ENCODE measurements at places on chromosomes 1 and 21. TPM values are rescaled to one million over a fixed set of nuclear protein-coding genes. Genes with fewer than 3 reads are reported as not detected.

GRCh38 chr1:147167365-147167764, 4.9 kb downstream of the PRKAB2 start:
- peak; percentile 94 for DNase-seq

DNA sequence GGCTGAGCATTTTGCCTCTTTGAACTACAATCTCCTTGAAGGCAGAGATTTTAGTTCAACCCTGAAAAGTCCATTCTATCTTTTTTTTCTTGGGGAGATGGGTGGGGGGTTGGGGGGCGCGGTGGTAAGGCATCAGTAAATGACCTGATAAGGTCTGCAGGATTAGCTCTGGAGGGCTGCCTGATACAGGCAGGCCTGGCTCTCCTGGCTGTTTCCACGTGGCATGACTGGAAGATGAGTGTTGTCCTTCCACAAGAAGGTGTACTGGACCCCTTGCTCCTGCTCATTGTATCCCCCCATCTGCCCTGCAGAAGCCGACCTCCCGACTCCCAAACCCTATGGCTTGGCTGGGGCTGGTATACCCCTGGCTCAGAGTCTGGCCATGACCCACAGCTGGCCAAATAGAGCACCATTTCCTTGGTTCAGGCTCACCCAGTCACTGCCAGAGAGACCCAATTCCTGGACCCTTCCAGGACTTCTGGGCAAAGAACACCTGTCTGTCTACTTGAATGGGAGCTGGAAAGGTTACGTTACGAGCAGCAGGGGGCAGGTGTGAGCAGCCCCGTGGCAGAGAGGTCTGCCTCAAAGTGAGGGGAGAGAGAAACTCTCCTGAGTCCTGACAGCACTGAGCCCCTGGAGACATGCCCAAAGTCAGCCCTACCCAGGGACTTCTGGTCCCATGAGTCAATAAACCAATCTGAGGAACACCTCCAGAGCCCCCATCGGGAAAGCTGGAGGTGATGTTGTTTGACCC, 17.0 kb downstream of the DHRS3 start:
- peak; percentile 31 for DNase-seq

- no peak for DNase-seq
Observed at GRCh38 chr1:14940285-14940870, 213.2 kb upstream of the TMEM51 start.

DNA sequence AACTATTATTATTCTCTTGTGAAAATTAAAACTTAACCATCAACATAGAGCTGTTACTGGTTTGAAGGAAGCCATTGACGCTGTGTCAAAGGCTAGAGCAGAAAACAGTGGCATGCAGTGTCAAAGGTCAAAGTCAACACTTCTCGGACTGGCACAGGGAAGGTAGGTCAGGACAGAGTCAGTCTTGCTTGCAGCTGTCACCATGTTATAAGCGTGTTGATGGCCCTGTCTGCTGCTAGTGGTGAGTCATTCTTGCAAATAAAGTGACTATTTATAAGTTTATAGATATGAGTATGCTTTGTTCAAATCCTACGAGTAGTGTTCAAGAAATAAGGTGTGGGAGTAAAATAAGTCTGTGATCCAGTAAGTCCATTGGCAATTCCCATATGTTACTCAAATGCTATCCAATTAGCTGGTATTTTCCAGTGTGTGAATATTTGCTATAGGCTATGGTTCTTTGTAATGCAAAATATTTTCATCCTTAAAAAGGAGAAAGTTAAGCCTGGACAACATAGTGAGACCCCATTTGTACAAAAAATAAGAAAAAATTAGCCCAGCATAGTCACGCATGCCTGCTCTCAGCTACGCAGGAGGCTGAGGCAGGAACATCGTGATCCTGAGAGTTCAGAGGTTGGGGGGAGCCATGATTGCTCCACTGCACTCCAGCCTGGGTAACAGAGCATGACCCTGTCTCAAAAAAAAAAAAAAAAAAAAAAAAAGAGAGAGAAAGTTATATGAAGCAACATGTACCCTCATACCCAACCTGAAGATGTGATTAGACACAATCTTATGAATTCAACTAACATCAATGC, 26.3 kb upstream of the TINAGL1 start:
- peak; percentile 35 for DNase-seq

GRCh38 chr1:218374401-218375353, 29.5 kb downstream of the TGFB2 start:
- DNase-seq = peak; percentile 63

DNA sequence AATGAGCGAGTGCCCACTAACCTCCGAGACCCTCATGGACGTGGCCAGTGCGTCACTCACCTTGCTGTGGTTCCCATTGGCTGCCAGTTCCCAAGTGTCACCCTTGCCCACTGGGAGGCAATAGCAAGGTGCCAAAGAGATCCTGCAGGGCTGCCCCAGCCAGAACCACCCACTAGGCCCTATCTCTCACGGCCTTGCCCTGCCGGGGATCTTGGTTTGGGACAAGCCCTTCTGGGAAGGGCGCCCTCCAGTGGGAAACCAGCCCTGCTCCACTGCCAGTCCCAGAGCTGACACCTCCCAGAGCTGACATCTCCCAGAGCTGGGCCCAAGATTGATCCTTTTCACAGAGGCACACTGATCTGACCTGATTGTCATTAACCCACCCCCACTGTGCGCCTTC, 2.1 kb upstream of the SELENON start:
- DNase-seq = peak; percentile 19

DNA sequence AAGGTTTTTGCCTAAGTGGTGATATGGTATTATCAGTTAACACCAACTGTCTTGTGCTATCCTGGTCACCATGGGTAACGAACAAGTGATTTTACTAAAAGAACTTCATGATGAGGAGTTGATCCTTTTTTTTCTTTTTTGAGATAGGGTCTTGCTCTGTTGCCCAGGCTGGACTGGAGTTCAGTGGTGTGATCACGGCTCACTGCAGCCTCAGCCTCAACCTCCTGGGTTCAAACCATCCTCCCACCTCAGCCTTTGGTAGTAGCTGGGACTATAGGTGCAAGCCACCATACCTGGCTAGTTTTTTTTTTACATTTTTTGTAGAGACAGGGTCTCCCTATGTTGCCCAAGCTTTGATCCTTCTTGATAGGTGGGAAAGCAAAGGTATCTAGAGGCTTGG, 5.1 kb downstream of the METTL13 start:
- no peak for DNase-seq

- DNase-seq = no peak
Observed at GRCh38 chr1:150564051-150564991, 15.1 kb downstream of the MCL1 start.

DNA sequence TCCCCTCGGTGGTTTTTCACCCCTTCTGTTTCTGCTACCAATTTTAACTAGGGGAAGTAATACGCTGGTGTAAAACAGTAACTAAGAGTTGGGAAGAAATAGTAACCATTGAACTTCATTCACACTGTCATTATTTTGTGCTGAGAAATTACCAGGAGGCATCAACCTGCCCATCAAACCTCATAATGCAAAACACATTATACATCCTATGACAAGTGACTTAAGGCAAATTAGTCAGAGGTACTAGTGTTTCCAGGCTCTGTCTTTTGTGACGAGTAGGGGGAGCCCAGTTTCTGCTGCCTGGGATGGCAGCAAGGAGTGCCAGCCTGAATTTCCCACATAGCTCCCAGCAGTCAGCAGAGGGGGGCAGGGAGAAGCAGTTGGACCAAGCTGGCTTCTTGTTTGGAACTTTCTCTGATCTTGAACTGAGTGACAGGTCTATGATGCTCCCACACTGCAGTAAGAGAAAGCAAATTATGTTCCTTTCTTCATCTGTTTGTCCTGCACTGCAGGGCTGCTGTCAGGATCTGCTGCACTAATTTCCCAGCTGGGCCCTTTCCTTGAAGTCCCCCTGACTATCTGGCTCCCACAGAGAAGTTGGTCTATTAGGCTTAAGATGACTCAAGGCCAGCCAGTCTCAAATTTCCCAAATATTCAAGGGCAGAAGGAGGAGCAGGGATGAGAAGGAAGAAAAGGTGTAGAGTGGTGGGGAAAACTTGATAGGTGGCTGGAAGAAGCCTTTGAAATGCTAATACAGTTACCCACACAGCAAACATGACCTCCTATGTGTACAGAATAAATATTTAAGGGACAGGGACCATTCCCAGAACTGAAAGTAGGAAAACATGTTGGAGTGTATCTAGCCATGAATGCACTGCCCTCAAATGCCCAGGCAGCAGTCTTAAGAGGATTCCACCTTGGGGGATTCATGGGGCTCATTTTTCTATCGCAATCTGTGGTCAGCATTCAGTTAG, 322.8 kb downstream of the SEC16B start:
- DNase-seq = no peak

DNA sequence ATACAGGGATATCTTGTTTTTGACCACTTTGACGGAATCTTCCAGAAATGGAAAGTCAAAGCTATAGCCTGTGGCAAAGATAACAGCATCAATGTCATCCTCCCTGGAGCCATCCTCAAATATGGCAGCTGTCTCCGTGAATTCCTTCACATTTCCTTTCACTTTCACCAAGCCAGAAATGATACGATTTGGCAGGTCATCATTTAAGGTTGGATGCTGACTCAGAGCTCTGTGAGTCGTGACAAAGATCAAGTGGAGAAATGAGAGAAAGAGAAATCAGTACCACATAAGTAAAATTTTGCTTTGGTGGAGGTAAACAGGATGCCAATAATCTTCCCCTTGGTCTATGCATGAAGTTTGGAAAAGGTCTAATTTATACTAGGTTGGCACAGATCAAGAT, 23.9 kb downstream of the FMO5 start:
- DNase-seq = peak; percentile 65

GRCh38 chr1:23446661-23447310, 22.2 kb upstream of the TCEA3 start:
- no peak for DNase-seq

- DNase-seq = peak; percentile 73
Observed at GRCh38 chr1:221418346-221418745, 323.5 kb downstream of the DUSP10 start.

GRCh38 chr1:3606779-3607702, 4.3 kb downstream of the MEGF6 start:
- DNase-seq = no peak

GRCh38 chr21:45555251-45555556, 13.0 kb upstream of the SLC19A1 start:
- no peak for DNase-seq

DNA sequence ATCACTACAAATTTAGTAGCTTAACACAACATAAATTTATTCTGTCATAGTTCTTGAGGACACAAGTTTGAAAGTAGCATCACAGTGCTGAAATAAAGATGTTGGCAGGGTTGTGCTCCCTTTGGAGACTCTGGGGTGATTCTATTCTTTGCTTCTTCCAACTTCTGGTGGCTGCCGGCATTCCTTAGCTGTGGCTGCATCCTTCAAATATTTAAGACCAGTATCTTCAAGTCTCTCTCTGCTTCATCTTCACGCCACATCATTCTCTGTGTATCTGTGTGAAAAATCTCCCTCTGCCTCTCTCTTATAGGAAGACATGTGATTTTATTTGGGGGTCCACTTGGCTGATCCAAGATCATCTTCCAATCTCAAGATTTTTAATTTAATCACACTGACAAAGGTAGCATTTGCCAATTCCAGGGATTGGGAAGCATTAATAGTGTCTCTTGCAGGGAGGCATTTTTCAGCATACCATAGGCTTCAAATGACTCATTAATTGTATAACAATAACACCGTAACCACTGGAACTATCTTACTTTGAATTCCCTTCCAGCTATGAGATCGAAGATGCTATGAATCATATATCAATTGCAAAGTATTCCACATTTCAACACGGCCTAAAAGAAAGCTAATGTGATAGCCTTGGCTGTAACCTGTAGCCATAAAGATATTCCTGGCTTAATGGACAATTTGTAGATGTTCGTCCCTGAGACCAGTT, 74.6 kb downstream of the DPT start:
- DNase-seq = peak; percentile 36

DNA sequence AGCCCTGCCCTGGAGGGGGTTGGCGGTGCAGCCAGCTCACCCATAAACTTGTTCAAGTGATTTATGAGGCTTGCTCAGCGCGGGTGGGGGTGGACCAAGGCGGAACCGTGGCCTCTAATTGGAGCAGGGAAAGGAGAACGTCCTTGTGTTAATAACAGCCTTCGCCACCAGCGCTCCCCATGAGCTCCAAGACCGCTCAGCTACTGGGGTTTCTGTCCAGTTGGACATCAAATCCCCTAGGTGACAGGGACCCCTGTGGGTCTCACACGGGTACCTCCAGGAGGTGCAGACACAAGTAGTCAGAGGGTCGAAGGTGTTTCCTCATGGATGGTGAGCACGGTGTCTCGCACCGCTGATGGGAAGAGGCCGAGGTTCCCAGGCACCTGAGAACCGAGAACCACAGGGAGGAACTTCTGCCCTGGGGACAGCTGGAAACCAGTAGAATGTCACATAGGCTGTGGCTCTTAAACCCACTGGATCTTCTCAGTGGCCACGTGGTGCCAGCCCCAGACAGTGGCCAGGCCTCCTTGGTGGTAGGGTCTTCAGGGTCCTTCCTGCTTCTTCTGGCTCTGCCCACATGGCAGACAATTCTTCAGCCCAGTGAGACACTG, 3.7 kb upstream of the ACTRT2 start:
- no peak for DNase-seq

GRCh38 chr1:26239936-26240335, 5.9 kb downstream of the CEP85 start:
- DNase-seq = no peak

DNA sequence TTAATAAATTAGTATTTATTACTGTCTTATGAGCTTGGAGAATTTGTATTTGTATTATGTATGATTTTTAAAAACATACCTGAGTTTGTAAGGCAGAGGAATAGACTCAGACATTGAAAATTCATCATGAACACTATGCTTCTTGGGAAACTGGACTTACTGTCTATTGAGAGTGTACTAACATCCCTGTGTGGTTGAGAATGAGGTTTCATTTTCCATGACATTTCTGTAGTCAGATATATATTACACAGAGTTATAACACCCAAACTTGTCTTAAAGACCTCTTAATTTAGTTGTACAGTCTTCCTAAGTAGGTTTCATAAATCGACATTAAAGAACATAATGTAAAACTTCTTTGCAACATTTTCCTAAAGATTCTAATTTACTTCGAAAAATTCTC, 30.0 kb downstream of the PPP2R5A start:
- no peak for DNase-seq

DNA sequence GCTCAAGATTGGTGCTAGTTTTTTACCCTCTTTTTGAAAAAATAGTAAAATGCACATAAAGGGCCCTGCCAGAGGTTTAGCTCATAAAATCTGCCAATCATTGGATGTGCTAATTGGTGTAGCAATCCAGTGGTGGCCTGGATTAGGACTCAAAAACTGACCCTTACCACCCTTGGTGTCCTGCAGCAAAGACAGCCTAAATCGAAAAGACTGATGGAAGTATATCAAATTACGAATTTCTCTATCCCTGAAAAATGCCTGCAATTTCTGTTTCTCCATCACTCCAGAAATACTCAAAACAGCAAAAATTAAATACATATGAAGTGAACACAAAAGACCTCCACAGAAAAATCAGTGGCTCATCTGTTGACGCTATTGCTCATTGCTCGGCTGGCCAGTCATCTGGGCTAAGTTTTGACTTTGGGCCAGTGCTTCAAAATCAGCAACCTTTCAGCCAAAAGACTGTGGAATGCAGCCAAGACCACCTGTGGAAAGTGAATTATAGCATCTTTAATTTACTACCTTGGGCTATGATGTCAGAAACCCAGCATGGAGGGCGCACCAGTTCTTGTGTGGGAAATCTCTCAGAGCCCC, 30.0 kb downstream of the WLS start:
- DNase-seq = no peak

HORMAD1 gene
- total RNA-seq = not detected

F3 gene
- 76.5 TPM for total RNA-seq

RORC gene
- total RNA-seq = not detected

C1orf94 gene
- total RNA-seq = 0.68 TPM

WNT3A gene
- total RNA-seq = not detected

KRTAP10-1 gene
- not detected for total RNA-seq

CYP4A11 gene
- total RNA-seq = not detected

CHI3L2 gene
- total RNA-seq = 2.6 TPM

NCDN gene
- total RNA-seq = 11.9 TPM

SARS1 gene
- 147 TPM for total RNA-seq

GPR89A gene
- 23.4 TPM for total RNA-seq

ACKR1 gene
- total RNA-seq = not detected

Data from RPMI7951 (cell line).